Central memory CD4-positive, alpha-beta T cell (primary cell): ENCODE measurements at places on chromosomes 12 and 14.

DNA sequence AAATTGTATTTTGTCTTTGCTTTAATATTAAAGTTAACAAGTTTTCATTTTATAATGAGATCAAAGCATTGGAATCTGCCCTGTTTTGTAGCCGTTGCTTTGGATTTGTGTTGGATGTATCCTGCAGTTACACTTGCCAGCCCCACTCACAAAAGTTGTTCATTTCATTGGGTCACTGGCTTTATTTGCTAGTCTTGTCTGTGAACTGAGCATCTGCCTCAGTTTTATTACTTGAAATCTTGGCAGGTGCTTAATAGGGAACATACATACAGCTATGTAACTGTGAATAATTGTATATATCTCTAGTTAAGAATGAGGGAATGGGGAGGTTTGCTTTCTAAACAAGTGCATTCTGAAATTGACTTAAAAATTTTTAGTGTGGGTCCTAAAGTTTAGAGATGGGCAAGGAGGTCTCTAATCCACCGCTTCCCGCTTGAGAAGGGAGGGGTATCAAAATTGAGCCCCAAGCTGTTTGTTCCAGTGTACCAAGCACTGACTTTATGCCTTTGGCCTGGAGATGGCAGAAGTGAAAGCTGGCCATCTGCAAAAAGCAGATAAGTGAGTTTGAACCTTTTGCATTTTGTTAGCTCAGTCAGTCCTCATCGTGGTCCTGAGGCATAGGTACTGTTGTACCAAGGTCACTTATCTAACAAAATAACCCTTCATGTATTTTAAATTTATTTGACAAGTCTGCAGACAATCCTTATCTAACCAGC is 9.3 kb downstream of the EIF5 start:
- peak; percentile 0 for DNase-seq

- DNase-seq, result no peak
Measured at GRCh38 chr12:6095269-6095668, 29.2 kb downstream of the VWF start.

DNA sequence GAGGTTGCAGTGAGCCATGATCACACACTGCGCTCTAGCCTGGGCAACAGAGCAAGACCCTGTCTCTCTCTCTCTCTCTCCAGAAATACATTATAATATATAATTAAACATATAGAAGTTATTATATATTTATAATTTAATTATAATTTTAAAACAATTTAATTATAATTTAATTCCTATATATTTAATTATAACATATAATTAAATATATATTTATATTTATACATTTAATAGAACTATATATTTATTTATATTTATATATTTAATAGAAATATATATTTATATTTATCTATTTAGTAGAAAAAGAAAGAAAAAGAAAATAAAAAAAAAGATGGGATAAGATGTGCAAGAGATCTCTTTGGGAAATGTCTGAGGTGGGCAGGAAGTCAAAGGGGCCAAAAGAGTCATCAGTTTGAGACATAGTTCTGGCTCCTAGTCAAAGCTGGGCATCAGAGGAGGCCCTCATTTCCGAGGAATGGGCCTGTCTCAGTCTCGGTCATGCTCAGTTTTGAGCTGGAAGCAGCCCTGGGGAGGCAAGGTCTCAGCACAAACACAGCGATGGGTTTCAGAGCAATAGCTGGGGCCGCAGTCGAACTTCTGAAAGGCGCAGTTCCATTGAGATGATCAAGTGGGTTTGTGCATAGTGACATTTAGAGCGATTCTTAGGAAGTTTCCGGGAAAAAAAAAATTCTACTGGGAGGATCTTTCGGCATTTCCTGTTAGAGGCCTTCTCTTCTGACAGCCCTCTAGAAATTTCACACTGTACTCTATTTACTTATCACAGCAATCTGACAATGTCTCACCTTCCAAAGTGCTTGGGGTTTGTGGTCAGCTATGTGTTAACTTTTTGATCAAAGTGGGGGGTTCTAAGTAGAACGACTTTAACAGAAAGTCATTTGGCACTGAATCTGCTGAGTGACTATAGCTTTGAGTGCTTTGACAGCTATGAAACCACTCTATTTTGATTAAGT is 58.7 kb upstream of the GZMB start:
- DNase-seq, result peak; percentile 71

GRCh38 chr12:115500872-115501271 is 776.6 kb downstream of the MED13L start:
- no peak for DNase-seq

DNA sequence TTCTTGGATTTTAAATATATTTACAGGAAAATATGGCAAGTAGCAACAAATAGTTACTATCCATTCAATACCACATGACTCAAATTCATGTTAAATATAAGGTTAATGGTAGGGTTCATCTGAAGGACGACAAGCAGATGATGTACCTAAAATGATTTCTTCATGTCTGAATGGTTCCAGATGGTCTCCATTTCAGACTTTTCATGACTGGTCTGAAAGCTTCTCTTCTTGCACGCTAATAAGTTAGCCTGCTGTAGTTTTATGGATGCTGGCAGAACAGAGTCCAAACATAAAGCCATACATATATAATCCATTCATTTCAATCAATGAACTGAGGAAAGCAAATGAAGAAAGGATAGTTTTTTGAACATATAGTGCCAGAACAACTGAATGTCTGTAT is 257.0 kb upstream of the MGAT4C start:
- DNase-seq, result no peak
